ENCODE measurements at places on chromosomes 3 and 15.

DNA sequence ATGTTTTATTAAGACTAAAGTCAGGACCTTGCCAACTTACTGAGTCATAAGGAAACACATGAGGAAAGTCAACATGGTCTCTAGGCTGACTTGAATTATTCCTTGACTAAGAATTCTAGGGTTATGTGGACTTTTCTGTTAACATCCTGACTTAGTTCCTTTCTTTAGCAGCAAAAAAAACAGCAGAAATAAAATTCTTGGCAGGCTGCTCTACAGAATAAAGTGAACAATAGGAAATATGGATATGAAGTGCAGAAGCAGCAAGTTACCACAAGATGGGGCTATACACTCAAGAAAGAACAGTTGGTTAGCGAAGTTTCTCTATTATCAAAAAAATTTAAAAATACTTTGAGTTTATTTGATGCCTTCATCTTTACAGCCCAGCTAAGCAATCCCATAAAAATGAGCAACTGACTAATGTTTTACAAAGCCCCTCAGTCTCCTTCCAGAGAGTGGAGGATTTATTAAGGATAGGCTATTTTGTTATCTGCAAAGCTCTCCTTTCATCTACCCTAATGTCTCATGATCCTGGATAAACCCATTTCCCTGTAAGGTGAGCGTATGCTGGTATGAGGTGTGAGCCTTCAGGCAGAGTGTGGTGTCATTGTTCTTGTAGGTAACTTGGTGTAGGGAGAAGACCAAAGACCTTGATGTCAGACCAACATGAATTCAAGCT, 23.1 kb upstream of the MCCC1 start:
- no peak for DNase-seq

DNA sequence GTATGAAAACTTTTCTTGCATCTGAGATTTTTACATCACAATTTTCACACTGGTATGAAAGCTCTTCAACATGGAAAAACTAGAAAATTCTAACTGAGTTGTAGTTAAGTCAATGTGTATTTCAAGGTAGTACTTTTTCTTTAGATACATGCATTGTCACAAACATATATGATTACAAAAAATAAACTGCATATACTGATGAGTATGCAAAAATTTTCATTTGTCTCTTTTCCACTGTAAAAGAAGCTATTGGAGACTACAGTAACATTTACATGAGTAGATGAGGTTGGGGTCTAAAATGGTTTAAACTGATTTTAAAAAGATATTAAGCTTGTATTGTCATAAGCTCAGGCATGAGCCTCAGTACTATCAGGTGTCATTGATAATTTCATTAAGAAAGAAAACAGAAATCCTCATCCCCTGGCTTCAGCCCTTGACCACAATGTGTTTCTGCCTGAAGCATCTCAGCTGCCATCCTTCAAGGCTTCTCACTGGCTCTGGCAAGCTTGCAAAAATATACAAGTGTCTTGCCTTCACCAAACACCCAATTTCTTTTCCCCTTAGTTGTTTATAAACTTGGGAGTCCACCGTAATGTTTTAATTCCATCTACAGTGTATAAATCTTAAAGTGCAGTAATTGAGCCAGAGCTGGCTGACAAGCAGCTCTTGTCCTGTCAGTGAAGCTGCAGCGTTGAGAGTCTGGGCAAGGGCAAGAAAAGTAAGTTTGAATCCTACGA, 71.9 kb downstream of the ALDH1A2 start:
- DNase-seq: no peak

DNA sequence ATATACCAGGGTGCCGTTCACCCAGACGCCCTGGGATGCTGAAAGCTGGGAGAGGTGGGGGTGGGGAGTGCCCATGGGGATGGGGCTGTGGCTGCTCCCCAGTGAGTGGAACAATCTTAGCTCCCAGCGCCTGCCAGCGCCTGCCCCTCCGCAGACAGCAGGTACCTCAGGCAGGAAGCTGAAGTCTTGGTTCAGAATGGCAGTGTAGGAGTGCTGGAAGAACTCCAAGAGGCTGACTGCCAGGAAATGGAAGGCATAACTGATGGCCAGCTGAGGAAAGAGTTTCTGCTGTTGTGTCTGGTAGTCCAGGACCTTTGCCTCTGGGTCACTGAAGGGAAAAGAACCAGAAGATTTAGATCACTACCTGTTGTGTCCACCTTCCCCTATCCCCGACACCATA, 8.4 kb downstream of the ACOX2 start:
- no peak for DNase-seq

- DNase-seq: no peak
Measured at GRCh38 chr3:133127381-133127780, 89.2 kb downstream of the TMEM108 start.

- DNase-seq: no peak
Measured at GRCh38 chr3:71117572-71118247, 465.8 kb downstream of the FOXP1 start.

DNA sequence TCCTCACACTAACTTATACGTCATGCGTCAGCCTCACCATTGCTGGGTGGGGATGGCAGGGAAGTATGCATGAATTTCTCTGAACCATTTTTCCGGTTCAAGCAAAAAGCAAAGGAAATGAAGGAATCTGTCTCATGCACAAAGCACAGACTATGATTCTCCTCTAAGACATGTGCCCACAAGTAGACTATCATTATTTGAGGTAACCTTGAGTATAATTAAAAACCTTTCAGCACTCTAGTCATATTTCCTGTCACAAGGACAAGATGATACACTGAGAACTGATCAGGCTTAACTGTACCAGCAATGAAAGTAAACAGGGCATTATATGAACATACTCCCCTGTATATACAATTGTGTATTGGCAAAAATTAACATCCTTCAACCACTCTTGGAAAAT, 56.7 kb upstream of the TSC22D2 start:
- DNase-seq: no peak

DNA sequence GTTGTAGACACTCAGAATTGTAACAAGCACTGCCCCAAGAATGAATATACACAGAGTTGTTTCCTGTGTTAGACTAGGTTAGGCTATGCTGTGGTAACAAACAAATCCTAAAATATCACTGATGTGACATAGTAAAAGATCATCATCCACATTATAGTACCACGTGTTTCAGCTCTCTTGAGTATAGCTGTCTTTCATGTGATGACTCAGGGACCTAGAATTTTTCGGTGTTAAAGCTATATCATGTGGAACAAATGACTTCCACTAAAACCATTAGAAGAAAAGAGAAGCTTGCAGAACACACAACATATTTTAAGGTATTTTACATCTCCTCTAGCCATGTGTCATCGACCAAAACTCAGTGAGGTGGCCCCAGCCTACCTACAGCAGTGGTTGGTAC, 307.9 kb upstream of the RBMS3 start:
- no peak for DNase-seq

- no peak for DNase-seq
Measured at GRCh38 chr3:94378322-94378721, 315.5 kb downstream of the NSUN3 start.

DNA sequence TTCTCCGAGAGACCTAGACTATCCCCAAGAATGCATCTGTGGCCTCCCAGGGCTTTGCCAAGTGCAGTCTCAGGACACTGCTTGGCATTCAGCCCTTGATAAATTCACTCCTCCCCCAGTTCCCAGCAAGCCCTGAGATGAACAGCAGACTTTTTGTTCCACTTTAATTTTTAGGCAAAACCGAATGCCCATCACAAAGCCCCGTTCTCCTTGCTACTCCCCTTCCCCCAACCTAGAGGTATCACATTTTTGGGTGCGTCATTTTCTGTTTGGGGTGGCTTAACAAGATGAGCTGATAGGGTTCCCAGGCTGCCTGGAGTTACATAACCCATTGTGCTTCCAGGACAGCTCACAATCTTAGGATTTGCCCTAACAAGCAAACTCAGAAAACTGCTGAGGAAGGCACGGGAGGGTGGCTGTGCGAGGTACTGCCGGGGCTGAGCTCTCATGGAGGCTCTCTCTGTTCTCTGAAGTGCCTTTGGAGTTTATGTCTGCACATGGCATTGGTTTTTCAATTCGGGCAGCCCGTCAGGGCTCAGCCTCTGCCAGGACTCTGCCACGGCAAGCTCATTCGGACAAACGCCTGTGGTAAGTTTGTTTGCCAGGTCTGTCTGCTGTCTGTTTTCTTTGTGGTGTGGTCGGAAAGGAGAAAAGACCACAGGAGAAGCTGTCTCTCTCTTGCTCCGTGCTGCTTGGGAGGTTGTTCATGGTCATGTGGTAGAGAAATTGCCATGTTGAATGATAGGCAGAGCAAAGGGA, at the start of gene TRAK1:
TSS of gene TRAK1 (plus strand) at position 385 of the 759 bp plus-strand sequence. CDS start at position 498, 113 bp downstream.
- peak; percentile 9 for DNase-seq

- no peak for DNase-seq
Measured at GRCh38 chr15:75578173-75578947, 755 bp downstream of the PTPN9 start.

DNA sequence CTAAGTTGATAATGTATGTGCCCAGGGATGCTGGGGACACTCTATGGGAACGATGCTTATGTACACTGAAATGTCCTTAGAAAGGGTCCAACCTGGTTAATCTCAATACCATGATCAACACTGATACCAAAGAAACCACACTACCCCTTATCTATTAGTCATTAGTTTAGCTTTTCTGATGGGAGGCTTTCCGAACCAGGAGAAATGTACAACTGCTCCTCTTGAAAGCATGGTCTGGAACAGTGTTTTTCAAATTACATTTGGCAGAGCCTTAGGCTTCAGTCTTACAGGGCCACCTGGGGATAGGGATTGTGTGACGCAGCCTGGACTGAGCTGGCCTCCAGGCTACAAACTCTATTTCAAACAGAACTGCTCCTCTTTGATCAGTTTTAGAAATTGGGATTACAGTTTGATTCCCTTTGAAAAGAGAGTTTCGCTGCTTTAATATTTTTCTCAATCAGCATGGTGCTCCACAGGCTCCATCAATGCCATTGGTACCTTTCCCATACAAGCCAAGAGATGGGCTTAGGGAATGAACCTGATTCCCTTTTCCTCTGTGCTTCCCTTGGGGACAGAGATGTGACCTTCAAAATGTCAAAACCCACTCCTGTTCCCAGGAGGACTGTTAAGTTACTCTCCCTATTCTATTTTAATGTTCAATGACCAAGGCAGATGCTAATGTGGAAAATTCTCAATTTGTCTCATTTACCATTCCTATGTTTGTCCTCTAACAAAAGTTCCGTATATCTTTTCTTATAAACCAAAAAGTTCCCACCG, 296.0 kb upstream of the ADAMTS9 start:
- DNase-seq: no peak

GRCh38 chr15:96348112-96349027, 17.9 kb downstream of the NR2F2 start:
- DNase-seq: no peak

- DNase-seq: no peak
Measured at GRCh38 chr3:32584660-32585059, 14.0 kb upstream of the DYNC1LI1 start.

- no peak for DNase-seq
Measured at GRCh38 chr3:46406788-46407611, at the start of the genes CCR5AS and CCRL2. Gene CCR5AS (minus strand): TSS chr3:46407066. Gene CCRL2 (plus strand): TSS chr3:46407259. CDS start chr3:46408080, 821 bp downstream.

DNA sequence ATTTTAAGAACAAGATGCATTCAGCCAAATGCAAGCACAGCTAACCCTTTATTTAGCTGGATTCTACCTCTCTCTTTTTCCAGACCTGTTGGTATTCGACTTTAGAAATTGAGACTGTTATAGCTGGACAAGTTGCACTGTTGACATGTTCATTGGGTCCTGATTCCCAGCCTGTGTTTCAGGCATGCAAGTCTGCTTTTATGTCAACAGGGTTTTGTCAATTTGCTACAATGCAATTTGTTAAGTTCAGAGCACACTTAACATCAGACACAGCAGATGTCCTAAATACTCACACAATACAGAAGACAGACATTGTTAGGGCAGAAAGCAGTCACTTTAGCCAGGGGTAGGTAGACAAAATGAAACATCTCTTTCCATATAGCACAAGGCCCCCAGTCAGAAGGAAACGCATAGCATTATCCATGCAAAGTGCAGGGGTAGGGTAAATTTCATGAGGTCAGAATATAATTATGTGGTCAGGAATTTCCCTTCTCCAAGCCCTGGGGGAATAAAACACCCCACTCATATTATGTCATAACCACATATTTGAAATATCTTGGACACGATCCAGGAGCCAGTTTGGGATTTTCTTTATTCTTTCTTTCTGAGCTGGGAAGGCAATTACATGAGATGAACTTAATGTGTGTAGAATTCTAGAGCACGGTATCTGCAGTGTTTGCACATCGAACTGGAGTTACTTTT, 504.1 kb downstream of the NTRK3 start:
- DNase-seq: no peak

GRCh38 chr15:52114261-52115055, 1.9 kb upstream of the BCL2L10 start:
- DNase-seq: peak; percentile 62

- DNase-seq: no peak
Measured at GRCh38 chr3:112770032-112770626, 76.5 kb downstream of the CD200R1L start.

DNA sequence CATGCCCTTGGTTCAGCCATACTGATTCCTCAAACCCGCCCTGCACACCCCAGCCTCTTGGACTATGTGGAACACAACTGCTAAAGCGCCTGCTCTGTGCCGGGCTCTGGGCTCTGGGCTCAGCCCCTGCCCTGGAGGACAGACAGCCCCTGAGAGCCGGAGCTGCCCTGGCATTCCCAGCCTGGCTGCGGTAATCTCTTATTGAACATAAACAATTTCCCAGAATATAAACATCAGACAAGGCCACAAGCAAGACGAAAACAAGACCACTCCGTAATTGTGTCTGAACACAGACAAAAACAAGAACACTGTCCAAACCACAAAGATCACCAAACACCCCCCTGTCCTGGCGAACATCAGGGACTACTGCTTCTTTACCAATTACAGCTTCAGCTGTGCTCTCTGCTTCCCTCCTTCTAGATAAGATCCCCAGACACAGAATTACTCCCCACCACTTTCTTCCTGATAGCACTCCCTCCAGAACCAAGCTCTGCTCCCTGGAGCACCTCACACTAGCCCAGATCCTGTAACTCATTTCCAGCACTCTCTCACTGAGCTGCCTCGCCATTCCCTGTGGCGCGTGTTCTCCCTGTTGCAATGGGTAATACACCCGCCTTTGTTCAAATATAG, 57.1 kb upstream of the TLE3 start:
- no peak for DNase-seq

DNA sequence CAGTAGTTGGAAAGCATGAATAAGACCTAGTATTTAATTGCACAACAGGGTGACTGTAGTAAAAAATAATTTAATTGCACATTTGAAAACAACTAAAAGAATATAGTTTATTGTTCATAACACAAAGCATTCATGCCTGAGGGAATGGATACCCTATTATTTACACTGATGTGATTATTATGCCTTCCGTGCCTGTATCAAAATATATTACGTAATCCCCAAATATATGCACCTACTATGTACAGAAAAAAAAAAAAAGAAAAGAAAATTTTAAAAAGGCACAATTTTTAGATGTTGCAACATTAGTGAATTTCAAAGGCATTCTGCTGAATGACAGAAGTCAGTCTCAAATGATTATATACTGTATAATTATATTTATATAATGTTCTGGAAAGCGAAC, 647.2 kb upstream of the BCHE start:
- DNase-seq: no peak

DNA sequence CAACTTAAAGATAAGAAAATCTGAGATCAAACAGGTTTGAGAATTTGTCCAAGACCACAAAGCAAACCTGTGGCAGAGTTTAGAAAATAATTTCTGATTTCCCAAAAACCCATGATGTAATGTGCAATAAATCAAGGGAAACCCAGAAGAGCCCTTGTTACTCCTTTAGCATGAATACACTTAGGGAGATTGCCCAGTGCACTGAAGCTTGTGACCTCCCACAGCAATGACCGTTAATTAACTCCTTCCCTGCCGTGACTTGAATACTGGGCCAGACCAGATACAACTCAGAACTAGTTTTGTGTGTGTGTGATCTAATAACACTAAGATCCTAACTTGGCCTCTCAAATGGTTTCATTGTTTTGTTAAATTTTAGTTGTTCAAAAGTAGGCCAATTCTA, 2.5 kb downstream of the PRKAR2A start:
- no peak for DNase-seq
